ENCODE measurements at places on chromosomes 3 and 15.

DNA sequence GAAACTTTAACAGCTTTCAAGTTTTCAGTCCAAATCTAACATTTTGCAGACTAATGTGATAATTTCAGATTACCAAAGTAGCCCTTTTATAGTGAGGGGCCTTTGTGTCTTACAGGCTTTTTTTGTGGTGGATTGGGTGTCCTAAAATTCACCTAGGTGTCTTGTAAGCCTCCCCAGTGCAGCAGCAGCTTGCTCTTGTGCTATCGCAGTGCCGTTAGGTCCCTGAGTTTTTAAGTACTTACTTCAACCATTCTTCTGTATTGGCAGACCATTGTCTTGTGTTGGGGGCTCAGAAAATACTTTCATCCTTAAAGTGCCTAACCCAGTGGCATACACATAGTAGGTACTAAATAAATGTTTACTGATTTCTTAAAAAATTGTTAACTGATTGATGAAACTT lies 2.1 kb downstream of the PDE8A start:
- DNase-seq, result no peak

DNA sequence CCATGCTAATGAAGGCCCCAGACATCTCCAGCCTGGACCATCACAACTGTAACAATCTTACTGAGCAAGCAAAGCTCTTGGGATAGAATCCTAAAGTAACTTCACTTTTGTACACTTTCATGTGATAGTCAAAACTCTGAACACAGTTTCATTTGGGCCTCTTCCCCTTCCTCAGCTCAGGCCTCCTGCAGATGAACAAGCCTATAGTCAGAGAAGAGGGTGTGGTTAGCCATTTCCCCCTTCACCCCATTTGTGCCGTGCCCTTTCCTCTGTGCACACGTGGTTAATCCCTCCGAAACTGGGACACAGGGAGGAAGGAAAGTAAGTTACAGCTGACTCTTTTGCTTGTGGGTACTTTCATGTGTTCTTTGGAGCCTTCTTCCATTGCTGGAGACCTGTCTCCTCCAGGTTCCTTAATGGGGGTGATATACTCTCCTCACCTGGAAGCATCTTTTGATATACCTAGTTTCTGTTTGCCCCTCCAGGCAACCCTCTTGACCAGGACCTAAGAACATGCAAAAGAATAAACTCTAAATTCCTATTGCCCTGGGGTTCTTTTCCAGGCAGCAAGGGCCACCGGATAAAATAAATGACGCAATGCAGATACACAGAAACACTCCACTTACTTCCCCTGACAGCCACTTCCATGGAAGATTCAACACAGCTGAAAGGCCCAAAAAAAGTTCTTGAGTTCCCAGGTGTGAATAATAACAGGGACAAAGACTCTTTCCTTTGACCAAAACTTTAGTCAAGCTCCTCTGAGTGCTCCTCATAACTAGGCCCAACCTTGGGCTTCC lies 29.6 kb upstream of the CSTA start:
- no peak for DNase-seq

DNA sequence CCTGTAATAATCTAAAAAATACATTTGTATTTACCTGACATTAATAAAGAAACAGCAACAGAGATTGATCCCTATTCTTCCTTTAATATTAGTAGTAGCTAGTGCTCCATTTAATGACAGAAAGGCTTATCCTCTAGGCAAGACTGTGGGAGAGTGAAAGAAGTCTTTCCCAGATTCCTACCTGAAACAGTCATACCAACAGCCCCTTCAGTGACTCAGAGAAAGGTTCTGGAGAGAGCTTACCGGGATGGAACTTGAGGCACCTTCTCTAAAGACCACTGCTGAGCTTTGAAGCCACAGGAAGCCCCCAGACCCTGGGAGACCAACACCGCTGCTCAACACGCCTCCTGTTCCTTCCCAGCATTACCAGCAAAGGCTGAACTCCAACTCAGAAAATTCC lies 66.9 kb upstream of the FGF12 start:
- DNase-seq, result no peak

DNA sequence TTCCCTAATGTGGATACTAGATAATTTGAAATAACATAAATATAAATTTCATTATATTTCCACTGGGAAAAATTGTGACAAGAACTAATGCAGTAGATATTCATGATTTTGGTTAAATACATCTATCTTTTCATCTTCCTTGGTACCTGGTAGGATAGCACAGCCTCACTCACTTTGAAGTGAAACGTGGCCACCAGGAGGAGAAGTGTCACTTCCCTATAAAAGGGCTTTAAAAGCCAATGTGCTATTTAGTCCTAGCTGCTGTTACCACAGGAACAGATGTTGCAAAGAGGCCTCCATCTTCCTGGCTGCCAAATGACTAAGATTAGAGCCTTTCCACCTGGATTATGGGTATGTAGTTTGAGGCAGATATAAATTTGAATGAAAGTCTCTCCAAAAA lies 140.0 kb downstream of the PLOD2 start:
- DNase-seq, result no peak

DNA sequence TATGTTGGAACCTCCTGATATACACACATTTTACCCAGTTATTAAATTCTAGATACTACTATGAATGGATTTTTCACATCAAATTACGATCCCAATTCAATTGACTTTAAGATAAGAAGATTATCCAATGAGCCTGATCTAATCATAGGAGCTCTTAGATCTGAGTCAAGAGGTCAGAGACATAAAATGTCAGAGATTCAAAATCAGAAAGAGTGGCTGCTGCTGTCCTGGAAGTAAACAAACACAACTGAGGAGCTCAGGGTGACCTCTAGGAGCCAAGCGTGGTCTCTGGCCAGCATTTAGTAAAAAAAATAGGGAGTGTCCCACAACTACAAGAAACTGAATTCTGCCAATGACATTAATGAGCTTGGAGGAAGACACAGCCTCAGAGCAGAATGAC lies 557.1 kb upstream of the CBLB start:
- DNase-seq, result no peak

GRCh38 chr3:186467969-186468368 lies 76.2 kb downstream of the CRYGS start:
- no peak for DNase-seq

DNA sequence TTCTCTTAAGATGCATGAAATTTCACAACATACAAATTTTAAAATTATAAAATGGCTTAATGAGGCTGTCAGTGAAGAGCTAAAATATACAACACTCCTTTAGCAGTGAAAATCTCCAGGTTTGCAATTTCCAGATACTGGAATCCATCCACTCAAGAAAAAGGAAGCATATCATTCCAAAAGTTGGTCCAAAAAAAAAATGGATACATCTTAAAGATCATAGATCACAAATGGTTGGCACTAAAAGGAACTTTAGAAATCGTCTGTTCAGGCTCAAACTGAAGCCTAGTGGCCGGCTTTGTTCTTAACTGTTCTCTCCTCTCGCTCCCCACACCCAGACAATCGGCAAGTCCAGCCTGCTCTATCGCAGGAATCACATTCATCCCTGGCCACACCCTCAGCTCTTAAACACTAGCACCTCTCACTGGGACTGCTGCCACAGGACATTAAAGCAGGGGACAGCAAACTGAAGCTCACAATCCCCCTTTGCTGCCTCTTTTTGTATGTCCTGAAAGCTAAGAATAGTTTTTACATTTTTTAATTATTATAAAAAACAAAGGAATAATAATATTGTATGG lies 130.3 kb upstream of the CDIN1 start:
- no peak for DNase-seq

GRCh38 chr15:58232281-58233065 lies 94.3 kb downstream of the AQP9 start:
- DNase-seq, result no peak

DNA sequence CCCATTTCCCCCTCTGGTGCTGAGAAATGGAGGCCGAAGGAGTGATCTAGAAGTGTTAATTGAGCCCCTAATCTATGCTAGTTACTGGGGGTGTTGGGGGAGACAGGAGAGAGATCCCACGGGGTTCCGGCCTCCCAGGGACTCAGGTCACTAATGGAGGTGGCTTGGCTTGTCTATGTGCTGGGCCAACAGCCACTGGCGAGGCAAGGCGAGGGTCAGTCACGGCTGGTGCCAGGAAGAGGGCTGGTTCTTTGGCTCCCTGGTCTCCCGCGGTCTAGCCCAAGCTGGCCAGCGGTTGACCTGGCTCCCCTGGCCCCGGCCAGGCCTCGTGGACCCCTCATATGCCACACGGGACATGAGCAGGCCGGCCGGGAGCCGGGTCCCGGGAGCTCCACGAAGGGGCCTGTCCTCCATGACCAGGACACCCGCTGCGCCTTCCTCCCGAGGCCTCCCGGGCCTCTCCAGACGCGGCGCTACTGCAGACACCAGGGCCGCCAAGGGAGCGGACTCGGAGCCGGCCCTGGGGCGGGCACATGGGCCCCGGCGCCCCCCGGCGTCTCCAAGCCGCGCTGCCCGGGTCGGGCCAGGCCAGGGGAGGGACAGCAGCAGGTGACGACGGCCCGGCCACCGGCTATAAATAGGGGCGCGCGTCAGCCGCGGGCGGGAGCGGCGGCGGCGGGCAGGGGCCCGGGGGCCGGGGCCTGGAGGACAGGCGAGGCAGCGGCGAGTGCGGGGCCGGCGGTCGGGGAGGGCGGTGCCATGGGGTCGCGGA lies at the start of gene ALPK3:
ALPK3 (plus strand) TSS at position 663 of the 772 bp plus-strand sequence; CDS start at position 760, 97 bp downstream.
- no peak for DNase-seq

DNA sequence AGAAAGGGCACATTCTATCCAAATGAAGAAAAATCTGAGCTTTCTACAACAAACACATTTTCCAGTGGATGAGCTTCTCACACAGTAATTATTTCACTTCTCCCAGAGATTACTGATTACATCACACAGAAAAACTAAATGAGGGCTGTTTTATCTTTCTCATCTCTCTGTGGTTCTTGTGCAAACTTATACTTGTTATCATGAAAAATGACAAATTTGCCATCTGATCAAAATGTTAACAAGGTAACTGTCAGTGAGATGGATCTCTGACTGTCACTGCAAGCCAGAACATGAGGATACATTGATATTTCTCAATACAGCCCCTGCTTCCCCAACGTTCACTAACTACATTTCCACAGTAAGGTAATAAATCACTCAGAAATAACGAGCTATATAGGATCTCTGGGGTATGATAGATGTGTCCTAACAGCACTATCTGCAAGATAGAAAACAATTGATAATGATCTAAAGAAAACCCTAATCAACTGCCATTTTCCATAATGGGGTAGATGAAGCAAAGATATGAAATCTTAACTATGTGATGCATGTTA lies 829.3 kb upstream of the CFAP20DC start:
- DNase-seq, result no peak

- no peak for DNase-seq
These were observed 12.6 kb downstream of the RORA start for GRCh38 chr15:61216519-61216918.

DNA sequence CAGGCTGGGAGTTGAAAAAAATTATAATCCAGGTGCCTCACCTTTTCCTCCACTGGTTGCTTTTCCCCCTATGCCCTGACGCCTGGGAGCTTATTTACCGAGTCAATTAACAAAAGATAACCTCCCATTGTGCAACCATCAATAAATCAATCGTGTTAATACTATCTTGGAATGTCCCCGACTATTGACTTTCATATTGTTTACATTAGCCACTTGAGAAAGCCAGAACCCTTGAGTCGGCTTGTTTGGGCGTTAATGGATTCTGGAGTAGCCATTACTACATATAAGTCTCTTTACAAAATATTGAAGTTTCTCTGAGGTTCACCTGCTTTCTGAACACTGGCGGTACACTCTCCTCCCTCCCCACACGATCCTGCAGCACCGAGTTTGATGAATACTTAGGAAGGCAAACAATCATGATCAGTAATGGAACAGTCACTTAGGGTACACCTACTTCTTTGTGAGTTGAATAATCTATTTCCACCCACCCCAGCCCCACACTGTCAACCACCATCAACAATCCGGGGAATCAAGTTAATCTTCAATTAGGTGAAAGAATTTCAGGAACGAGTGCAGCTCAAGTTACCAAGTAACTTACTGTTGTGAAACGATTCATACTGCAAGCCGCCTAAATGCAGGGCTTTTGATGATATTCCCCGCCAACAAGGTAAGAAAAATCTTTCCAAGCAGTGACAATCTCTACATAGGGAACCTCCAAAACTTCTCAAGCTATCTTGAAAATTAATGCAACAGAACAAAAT lies 159.3 kb upstream of the NR2F2 start:
- no peak for DNase-seq

- DNase-seq, result no peak
These were observed 54.0 kb upstream of the MYZAP start for GRCh38 chr15:57537488-57538264.

DNA sequence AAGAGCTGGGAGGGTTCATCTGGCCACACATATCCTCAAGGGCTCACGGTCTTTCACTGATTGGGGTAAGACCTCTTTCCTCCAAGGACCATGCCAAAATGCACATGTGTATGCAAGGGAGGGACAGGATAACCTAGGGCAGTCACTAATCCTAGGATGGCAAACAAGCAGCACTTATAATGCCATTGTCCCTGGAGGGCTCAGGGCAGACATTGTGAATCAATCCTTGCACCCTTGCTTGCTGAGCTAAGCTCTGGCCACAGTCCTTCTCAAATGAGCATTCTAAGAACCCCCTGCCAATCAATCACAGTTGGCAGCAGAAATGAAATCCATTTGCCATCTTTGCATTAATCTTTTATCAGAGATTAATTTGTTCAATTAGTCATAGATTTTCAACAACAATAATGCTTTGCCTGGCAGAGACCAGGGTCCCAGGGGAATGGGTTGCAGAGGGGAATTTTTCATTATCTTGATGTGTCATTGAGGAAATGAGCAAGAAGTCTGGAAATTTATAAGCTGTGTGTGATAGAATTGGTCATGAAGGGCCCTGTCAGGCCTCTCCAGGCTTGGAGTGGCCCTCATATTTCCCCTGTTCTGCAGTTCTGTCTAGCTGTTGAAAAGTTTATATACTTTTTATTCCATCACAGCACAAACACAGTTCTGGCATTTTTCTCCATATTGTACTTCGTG lies 57.2 kb upstream of the KY start:
- no peak for DNase-seq

GRCh38 chr3:40763807-40764206 lies 239.0 kb downstream of the ZNF621 start:
- no peak for DNase-seq

DNA sequence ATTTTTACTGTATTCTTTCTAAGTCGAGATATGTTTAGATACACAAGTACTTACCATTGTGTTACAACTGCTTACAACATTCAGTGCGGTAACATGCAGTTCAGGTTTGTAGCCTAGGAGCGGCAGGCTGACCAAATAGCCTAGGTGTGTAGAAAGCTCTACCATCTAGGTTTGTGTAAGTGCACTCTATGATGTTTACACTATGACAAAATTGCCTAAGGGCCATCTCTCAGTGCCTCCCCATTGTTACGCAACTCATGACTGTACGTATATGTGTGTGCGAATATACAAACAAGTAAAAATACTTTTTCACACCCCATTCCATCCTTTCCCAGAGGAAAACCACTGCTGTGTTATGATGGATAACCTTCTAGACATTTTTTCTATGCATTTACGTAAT lies 44.3 kb downstream of the PXYLP1 start:
- no peak for DNase-seq

GRCh38 chr3:165196577-165197480 lies 645 bp upstream of the SLITRK3 start:
- DNase-seq, result no peak

DNA sequence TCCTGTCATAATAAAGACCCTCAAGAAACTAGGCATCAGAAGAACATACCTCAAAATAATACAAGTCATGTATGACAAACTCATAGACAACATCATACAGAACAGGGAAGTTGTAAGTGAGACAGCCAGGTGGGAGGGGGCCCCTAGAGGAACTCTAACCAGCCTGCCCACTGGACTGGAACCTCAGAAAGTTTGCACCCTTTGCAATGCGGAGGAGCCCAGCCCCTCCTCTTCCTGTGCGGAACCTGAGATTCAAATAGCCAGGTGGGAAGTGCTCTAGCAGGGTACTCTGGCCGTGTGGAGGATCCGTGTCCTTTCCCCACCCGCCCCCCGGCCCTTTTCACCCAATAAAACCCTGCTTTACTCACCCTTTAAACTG lies 387.0 kb upstream of the CBLB start:
- no peak for DNase-seq

Data from spinal cord (tissue), 10 donors.